ENCODE measurements at places on chromosomes 7 and 10.

GRCh38 chr10:94571081-94571480, 25.5 kb downstream of the HELLS start:
- DNase-seq, result no peak

DNA sequence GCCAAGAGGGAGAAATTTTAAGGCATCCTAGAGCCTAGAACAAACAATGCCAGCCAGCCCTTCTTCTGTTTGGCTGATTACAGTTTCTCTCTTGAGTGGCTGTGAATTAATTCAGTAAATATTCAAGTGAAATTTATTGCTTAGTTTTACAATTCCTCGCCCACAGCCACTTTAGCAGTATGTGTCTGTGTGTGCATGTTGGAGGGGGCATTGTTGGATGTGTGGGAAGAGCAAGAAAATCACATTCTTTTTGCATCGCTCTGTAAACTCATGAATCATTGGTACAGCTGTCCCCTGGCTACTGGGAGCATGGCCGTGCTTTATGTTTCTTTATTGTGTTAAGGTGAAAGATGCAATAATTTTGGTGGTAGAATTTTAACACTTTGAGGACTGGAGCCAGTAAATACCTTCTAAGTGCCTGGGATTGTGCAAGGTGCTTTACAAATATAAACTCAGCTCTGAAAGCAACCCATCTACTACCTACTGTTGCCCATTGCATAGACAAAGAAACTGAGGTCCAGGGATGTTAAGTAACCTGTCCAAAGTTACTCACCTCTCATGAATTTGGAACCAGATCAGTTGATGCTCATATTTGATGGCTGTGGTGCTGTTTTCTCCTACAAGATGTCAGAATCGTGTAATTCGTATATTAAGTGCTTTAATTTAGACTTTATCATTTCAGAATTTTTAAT, 89.9 kb upstream of the BTBD16 start:
- DNase-seq, result peak; percentile 71

DNA sequence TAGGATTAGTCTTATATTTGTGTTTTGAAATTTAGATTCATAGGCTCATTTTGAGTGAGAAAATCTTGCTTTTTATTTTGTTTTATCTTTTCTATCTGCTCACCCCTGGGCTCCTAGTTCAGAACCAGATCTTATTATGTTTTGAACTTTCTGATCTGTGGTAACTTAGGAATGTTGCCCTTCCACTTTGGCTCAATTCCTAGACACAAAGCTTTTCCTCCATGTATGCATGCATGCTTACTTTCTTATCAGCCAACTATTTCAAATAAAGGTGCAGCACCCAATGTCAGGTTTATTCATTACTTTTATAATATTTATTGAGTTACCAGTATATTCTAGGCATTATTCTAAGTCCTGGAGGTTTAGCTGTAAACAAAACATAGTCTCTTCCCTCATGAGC, 374.8 kb upstream of the KIAA1217 start:
- no peak for DNase-seq

GRCh38 chr7:64947252-64948000, 43.4 kb downstream of the ZNF117 start:
- no peak for DNase-seq

- no peak for DNase-seq
Observed at GRCh38 chr7:149398195-149398820, 62.6 kb downstream of the ZNF777 start.

DNA sequence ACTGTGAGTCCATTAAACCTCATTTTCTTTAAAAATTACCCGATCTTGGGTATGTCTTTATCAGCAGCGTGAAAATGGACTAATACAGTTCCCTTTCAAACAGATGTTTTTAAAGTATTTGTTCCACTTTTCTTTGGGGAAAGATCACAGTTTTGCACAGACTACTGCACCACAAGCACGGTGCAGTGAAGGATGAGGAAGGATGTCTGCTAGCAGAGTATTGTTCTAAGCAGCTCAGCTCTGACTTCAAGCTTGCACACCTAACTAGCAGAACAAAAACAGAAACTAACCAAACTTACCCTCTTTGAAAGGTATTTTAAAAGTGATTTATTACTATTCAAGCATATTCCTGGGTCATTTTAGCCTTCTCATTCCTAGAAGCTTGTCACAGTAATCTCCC, 20.0 kb downstream of the THNSL1 start:
- no peak for DNase-seq

GRCh38 chr10:60903096-60903495, 40.9 kb downstream of the RHOBTB1 start:
- no peak for DNase-seq

GRCh38 chr10:94219829-94220228, 142.9 kb downstream of the NOC3L start:
- peak; percentile 13 for DNase-seq

DNA sequence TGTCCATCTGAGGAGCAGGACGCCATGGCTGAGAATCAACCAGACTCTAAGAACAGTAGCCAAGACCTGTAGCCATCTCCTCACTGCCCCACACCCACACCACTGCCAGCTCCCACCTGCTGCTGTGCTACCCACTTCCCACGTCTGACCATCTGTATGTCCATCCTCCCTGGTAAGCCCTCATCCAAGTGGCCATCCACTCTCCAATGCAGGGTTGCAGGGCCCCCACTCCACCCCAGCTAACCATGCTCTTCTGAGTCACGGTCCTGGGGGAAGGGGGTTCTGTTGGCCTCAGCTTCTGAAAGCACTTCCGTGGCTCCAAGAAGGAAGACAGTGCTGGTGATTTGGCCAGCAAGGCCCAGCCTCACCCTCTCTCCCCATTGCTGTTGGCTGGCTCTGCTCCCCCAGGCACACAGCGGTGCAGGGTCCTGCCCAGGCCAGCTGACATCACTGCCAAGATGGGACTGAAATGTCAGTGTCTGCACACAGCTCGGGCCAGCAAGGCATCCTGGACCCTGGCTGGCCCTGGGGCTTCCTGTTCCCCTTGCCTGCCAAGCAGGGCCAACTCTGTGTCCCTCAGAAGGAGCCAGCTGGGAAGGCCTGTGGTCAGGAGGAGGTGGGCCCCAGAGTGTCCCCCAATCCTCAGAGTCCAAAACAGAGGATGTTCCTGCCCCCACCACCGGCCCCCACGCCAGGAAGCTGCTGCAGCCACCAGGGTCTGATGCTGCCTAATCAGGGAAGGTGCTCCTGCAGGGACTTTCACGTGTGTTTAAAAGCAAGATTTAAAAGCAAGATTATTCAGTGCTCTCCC, 17.5 kb downstream of the RASGEF1A start:
- no peak for DNase-seq

DNA sequence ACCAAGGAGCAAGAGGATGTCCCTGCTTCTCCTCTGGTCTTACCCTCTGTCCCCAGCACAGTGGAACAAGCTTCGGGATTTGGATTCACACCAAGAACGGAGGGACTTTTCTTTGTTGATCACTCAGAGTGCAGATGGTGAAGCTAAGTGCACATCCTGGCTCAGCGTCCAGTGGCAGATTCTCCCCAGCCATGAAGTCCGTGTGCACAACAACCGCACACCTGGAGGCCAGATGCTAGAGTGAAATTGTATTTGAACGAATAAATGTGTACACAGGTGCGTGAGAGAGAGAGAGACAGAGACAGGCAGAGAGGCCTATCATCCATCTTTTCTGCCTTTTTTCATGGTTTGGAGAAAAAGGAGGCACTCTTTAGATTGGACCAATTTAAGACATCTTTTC, 31.5 kb downstream of the ASB13 start:
- DNase-seq, result no peak

DNA sequence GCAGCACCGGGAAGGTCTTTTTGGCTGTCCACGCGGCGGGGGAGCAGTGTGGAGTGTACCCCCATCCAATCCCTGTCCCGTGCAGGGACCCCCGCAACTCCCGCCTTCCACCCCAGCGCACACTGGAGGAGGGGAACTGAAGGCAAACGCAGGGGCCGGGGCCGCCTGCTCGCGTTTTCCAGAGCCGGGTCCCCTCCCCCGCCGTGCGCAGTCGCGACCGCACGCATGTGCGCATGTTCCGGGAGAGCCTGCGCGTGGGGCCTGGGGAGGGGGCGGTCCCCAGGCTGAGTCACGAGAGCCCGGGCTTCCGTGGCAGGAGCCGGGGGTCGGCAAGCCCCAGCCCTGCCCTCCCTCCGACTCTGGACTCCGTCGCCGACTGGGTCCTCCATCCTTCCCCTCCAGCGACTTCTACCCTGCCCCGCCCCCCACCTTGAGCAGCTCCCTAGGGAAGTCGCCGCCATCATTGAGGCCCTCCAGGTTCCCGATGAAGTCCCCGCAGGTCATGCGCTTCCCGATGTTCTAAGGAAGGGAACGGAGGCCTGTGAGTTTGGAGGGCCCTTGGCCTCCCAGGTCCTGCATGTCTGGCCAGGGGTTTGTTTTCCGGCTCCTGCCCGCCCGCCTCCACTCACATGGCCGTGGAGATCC, 8.0 kb downstream of the PSD start:
- no peak for DNase-seq

- peak; percentile 51 for DNase-seq
Observed at GRCh38 chr10:50552771-50553535, 70.8 kb downstream of the SGMS1 start.

- no peak for DNase-seq
Observed at GRCh38 chr7:134444198-134444960, 14.5 kb downstream of the AKR1B1 start.

All from AG10803 (cell line).